ENCODE measurements at places on chromosomes 7 and 10.

- no peak for DNase-seq
Observed at GRCh38 chr7:147432079-147432478, 1158.5 kb upstream of the C7orf33 start.

- DNase-seq = no peak
Observed at GRCh38 chr10:112835944-112836451, 114.0 kb upstream of the TCF7L2 start.

DNA sequence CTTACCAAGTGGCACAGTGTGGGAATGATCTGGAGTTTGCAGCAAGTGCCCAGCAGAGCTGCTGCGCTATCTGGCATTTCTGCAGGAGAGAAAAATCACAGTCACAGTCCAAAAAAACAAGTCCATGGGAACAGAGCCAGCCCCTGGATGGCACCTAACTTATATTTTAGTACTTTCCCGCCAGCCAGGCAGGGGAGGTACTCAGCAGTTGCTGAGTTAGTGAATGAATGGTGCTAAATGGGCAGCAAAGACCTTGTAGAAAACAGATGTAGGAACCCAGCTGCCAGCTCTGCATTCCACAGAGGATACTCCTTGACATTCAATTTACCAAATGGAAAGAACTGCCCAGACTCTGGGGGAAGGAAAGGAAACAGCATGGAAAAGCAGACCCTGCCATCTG lies 54.5 kb downstream of the GSDME start:
- no peak for DNase-seq

GRCh38 chr7:467393-467828 lies 52.2 kb downstream of the PDGFA start:
- no peak for DNase-seq

GRCh38 chr7:79453558-79454360 lies at the start of gene MAGI2:
Gene MAGI2, minus strand, starts transcription at chr7:79453667. Its CDS starts 347 bp downstream, at chr7:79453320.
- no peak for DNase-seq

- no peak for DNase-seq
Observed at GRCh38 chr10:8403711-8404371, 349.4 kb downstream of the GATA3 start.

GRCh38 chr7:135620980-135621850 lies 41.1 kb upstream of the STMP1 start:
- no peak for DNase-seq

DNA sequence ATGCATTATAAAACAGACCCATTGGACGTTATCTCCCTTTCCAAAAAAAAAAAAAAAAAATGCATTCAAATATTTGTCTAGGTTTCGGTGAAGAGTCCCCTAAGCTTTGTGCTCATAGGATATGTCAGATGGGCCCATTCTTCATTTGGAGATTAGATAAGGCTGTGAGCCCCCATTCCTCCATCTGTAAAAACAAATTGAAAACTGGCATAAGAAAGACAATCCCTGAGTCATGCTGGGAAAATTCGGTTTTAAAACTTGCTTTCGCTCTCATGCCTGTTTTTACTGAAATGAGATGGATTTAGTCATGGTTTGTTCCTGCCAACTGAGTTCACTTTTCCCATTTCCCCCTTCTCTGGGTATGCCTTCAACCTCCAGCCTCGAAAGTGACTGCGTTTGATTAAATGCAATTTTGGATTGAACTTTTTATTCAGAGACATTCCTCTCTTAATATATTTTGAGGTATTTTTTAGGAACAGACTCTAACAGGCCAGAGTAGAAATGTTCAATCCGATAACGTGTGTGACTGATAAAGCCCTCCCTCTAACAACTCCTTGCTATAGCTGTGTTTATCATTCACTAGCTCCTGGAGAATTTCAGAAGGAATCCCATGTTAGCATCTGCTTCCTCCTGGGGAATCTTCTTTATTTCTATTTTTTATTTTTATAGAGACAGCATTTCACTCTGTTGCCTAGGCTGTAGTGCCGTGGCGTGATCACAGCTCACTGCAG lies 190.9 kb upstream of the LYZL2 start:
- no peak for DNase-seq

GRCh38 chr7:47583739-47584535 lies 2.0 kb upstream of the TNS3 start:
- no peak for DNase-seq

DNA sequence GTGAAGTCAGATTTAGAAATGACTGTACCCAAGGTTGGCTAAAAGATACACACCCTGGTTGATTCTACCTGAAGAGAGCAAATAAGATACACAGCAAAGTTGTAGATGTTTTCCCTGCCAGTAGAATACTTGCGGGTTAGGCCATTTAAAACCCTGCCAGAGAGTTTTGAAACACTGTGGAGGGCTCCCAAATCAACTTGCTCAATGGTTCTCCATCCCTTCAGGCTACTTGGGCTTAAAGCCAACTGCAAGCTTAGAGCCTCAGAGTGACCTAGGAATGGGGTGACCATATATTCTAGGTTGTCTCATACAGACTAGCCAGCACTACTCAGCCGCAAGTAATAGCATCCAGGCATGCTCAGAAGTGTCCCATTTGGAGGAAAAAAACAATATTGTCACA lies 10.0 kb downstream of the CAV1 start:
- no peak for DNase-seq

GRCh38 chr7:117011419-117012260 lies 58.3 kb downstream of the ST7 start:
- DNase-seq = no peak

GRCh38 chr10:49301302-49301701 lies 2.3 kb downstream of the C10orf71 start:
- no peak for DNase-seq

DNA sequence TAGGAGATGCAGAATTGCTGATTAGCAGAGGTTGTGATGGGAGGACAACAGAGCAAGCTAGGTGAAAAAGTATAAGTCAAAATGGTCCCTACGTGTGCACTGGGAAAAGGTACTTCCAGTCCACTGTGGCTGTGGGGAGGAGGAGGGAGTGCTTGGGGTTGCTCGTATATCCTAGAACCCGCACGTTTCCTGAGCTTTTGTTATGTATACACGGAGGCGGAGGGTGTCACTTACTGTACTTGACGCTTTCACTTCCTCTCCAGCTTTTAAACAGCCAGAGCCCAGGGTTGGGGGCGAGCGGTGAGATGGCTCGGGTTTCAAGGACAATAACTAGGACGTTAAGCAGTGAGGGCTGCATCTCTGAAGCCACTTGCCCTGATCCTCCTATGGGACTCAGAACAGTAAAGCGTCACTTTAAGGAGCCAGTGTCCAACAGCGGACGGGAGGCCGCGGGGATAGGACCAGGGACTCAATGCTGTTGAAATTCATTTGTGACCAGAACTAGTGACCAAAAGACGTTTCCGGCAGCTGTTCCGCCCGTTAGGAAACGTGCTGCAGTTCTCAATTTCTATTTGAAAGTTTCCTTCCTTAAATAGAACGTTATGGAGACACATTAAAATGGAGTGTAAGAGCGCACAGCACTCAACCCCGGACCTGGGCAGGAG lies 985 bp upstream of the ETV1 start:
- DNase-seq = no peak

DNA sequence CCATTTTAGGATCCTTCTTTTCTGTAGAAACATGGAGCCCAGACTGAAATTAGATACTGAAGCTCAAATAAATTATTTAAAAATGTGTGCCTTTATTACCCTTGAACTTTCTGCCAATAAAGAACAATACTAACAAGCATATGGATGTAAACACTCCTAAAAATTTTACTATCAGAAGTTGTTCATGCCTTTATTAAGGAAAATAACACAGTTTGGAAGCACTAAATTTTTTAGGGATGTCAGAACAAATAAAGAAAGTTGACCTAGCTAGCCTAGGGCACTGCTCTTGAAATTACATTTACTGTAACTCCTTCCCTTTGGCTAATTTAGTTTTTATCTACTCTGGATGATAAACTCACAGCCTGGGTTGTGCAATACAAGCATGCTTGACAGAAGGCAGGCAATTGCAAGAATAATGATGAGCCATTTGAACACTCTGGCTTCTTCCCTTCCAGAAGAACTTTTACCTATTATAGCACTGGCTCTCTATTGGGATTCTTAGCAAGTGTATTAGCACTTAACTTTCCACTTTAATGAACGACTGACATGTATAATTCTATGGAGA lies 351.7 kb upstream of the C7orf33 start:
- no peak for DNase-seq

DNA sequence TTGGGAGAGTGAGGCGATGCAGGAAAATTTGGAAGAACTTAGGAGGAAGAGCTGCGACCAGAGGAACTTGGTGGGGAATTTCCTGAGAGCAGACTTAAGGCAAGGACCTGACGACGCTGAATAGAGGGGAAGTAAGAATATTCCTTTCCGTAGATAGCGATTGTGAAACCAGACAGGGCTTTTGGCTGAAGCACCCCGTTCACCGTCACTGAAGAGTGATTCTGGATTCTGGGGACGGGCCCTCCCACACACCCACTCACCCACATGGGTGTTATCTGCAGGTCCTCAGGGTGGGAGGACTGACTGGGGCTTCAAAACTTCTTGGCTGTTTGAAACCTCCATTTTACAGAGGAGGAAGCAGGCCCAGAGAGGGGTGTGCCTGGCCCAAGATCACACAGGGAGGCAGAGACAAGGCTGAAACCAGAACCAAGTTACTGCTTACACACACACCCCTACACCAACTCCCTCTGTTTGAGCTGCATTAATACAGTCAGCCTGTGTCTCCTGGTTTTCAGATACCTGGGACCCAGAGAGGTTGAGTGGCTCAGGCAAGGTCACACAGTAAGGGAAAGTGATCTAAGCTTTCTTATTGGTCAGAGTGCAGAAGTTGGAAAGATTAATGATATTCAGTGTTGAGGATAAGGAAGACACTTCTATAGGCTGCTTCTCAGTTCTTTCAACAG lies 37.2 kb upstream of the CDH23 start:
- DNase-seq = no peak

DNA sequence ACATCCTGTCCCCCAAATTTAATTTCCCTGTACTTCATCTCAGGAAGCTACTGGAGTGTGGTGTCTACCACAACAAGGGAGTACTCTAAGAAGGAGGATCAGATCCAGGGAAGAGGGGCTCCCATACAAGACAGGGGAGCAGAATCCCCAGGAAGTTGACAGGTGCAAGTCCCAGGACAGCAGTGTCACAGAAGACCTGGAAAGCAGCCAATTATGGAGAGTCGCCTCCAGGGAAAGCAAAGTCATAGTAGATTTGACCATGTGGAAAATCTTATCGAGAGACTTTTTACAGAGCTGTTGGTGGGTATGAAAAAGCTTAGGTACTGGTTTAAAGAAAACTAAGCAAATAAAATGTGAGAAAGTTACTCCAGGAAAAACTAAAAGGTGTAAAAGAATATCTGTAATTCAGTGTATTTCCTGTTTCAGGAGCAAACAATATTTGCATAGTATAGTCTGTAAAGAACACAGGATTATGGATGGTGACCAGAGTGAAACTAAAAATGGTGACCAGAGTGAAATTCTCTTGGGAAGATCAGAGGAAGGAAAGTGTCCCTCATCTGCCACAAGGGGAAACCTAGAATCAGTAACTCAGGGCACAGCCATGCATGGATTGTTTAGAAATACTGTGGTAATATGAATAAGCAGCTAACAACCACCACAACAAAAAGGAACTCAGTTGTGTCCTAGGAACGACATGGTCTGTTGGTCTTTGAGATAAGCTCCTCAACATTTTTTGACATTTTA lies 44.5 kb downstream of the LANCL2 start:
- DNase-seq = no peak

DNA sequence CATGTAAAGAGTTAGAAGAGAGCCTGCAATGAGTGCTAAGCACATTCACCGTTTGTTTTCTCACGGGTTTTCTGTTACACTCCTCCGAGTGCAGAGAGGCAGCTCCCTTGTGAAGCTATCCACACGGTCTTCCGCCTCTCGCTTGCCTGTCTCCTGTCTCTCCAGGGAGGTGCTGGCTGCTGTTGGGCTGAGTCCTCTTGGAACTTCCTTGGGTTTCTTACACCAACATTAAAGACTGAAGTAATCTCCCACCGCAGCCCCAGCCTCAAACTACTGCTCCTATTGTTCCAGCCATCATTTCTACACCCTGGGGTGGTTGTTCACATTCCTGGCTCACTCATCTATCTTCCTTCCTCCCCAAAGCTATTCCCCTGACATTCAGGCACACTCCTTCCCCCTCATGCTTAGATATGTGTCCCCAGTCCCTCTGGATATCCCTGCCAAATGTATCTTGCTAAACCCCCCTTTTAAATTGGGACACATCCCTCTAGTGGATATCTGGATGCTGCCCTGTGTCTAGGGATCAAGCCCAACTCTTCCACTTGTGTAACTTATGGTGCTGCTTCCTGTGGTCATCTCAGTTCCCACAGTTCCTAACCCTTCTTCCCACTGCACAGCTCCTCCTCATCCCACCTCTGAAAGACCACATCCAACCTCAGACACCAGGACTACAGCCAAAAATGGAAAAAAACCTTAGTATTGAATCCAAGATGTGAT lies 14.1 kb downstream of the ESYT2 start:
- no peak for DNase-seq

DNA sequence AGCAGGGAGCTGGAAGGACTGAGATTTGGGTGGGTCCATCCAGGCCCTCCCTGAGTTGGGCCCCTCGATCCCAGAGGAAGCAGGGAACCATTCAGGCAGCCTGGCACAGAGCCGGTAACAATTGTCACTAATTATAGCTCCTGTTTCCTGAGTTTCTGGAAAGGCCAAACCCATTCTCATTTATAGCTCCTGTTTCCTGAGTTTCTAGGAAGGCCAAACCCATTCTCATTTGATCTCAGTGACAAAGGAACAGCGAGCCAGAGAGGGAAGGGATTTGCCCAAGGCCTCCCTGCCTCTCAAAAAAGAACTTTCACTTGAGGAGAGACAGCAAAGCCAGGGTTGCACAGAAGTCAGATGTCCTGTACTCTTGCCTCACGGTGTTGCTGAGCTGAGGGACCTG lies 521.9 kb downstream of the TYW1 start:
- no peak for DNase-seq

GRCh38 chr7:99229234-99229633 lies 21.3 kb upstream of the KPNA7 start:
- no peak for DNase-seq

DNA sequence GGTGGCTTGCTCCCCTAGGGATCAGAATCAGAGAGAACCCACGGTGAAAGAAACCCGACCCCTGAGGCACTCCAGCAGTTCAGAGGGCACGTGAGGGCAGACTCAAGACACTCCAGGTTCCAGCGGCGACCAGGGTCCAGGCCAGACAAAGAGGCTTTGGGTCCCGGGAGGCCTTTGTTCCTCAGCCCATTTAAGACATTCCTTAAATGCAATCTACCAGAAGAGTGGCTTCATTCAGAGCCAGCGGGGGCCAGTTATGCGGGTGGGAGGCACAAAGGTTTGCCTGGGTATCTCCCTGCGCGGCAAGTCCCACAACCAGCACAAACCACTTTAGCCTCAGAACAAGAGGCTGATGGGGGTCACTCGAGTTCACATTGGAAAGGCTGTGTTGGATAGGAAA lies 53.6 kb downstream of the AFAP1L2 start:
- DNase-seq = no peak

GRCh38 chr10:15408557-15408956 lies 37.5 kb upstream of the FAM171A1 start:
- no peak for DNase-seq
